ENCODE measurements at places on chromosomes 13 and 19. TPM values are rescaled to one million over a fixed set of nuclear protein-coding genes. Genes with fewer than 3 reads are reported as not detected.

The DAND5 gene
- total RNA-seq = not detected

The ZSCAN18 gene
- 7.6 TPM for total RNA-seq

The TRPM4 gene
- total RNA-seq = 0.38 TPM

The PNMA8B gene
- total RNA-seq = 0.05 TPM

The FCAR gene
- total RNA-seq = not detected

The ZNF121 gene
- 70.0 TPM for total RNA-seq

The CGB2 gene
- not detected for total RNA-seq

The PLPP2 gene
- total RNA-seq = 0.63 TPM

The FIZ1 gene
- total RNA-seq = 34.4 TPM

The LRFN3 gene
- total RNA-seq = 14.1 TPM

The KLK2 gene
- not detected for total RNA-seq
